ENCODE measurements at places on chromosomes 5 and 9.

DNA sequence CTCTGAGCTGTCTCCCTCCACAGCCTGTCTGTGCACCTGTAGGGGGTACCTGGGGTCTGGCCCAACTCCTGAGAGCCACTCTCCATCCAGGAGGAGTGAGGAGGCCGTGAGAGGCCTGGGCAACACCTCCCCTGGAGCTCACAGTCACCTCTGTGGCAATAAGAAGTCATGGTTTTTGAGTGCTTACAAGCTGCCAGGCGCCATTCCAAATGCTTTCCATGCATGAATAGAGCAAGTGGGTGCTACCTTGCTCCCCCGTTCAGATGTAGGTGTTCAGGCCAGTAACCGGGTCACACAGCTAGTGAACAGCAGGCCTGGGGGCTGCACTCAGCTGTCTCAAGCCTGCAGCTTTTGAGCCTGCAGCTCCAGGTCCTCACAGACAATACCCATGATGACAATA, 30.6 kb downstream of the CORO2A start:
- DNase-seq: no peak

DNA sequence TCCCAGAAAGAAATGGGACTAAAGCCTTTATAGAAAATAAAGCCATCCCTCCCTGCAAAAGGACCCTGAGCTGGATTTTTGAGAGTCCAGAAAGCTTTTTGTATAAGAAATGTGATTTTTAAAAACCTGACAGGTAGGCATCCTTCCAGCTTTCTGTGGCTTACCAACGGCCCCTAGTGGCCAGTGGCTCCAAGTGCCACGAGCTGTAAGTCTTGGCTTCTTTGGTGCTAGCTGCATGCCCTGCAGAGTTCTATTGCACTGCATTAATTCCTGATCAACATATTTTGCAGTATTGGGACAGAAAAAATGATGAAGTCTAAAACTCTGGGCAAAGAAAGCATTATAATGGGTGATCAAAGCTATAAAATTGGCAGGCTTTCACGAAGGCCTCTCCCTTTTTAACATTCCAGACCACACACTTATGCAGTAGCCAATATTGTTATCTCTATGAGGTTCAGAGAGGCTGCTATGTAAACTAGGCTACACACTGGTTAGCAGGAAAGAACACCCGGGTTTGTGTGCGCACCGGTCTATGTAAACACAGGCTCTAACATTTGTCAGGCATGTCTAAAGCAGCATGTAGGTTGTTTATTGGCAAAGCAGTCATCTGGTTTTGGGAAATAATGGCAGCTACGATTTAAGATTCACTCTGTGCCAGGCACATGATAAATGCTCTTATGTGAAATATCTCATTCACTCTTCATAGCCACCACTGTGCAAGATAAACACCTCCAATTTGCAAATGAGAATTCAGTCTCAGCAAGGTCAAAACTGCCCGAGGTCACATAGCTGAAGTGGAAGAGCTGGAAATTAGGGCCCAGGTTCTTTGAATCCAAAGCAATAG, 55.2 kb downstream of the NMUR2 start:
- DNase-seq: peak; percentile 50

DNA sequence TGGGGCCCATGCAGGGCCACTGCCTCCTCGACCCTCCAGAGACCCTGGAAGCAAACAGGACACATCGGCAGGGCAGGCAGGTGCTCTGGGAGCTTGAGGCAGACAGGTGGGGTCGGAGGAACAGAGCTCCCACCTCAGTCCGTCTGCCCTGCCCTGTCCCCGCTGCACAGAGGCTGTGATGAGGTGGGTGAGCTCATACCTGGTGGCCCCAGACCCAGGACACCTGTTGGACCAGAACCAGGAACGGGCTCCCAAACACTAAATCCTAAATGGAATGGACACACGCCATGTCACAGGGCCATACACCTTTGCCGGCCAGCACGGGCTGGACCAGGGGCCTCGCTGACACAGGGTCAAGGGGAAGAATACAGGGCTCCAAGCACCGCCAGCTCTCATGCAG, 5.5 kb downstream of the SOHLH1 start:
- no peak for DNase-seq

- no peak for DNase-seq
These were observed 102.8 kb downstream of the CMYA5 start for GRCh38 chr5:79792463-79792862.

- DNase-seq: no peak
These were observed 44.1 kb upstream of the ITGA2 start for GRCh38 chr5:52945040-52945439.

DNA sequence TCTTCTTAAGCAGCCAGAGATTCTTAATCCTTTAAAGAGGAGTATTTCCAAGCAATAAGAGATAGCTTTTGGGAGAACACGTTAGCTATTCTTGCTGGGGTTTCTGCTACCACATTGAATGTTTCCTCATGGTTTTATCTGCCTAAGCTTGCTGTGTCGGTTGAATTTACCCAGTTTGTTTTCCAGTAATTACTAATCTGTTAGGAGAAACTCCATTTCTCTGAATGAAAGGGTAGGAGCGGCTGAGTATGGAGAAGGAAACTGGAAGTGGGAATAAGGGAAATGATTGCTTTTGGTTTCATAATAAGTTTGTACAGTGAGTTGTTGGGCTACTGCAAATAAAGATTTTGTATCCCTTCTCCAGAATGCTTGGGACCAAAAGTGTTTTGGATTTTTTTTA, 1.2 kb downstream of the JAK2 start:
- peak; percentile 31 for DNase-seq

DNA sequence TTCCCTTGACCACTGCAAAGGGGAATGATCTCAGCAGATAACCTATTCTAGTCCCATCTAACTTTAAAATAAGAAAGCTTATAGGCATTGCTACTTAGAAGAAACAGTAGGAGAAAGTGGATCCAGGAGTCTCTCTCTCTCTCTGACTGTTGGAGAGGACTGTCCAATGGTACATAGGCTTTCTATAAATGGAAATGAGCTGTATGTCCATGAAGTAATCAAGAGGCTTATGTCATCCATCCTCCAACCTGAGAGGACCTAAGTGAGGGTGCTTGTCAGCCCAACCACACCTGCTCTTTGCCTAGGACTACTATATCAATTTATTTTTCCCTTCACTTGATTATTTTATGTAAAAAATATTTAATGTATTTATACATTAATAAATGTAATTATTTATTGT, 172.3 kb downstream of the PAPPA start:
- DNase-seq: no peak

DNA sequence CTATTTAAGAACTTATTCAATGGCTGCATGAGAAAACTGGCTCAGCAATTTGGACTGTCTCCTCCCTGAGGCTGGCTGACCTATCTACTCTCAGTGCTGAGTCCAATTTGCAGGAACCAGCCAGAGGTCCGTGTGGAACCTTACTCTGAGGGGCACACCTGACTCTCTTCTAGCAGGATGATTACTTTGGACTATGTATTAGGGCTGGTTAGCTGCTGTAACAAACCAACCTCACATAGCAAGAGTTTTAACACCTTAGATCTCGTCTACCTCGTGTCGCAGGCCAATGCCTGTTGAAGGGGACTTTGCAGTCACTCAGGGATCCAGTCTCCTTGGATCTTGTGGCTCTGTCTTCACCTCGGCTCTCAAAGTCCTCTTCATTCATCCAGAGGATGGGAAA, 3.4 kb upstream of the FAM193B start:
- no peak for DNase-seq

GRCh38 chr5:172868924-172869591, 35.0 kb downstream of the ERGIC1 start:
- peak; percentile 92 for DNase-seq

DNA sequence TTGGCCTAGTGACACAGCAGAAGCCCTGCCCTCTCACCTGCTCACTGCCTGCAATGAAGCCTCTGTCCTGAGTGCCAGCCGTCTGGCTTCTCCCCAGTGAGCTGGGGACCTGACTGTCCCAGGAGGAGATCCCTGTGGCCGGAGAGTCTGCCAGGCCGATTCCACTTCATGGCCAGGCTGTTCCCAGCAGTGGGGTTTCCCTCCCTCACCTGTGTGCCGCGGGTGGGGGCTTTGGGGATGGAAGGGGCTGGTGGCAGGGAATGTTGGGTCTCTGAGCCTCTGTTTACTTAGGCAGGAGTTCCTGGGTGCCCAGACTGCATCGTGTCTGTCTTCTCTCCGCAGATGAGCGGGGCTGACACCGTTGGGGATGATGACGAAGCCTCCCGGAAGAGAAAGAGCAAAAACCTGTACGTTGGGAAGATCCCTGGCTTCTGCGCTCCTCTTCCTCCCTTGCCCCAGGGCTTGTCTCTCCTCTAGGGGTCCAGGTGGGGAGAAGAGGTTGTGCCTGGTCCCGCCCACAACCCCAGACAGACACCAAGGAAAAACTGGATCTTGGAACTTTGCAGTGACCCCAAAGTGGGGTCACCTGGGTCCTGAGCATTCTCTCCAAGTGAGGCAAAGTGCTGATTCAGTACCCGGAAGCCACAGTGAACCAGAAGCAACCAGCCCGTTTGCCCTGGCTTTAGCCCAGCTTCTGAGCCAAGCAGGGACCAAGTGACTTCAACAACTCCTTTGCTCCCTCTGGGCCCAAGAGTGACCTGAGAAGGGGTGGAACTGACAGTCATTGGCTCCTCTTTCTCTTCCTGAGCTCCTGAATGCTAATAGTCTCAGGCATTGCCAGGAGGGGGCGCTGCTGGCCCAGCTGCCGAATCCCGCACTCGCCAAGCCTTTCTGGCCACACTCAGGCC, 127.7 kb downstream of the RGS3 start:
- peak; percentile 83 for DNase-seq

DNA sequence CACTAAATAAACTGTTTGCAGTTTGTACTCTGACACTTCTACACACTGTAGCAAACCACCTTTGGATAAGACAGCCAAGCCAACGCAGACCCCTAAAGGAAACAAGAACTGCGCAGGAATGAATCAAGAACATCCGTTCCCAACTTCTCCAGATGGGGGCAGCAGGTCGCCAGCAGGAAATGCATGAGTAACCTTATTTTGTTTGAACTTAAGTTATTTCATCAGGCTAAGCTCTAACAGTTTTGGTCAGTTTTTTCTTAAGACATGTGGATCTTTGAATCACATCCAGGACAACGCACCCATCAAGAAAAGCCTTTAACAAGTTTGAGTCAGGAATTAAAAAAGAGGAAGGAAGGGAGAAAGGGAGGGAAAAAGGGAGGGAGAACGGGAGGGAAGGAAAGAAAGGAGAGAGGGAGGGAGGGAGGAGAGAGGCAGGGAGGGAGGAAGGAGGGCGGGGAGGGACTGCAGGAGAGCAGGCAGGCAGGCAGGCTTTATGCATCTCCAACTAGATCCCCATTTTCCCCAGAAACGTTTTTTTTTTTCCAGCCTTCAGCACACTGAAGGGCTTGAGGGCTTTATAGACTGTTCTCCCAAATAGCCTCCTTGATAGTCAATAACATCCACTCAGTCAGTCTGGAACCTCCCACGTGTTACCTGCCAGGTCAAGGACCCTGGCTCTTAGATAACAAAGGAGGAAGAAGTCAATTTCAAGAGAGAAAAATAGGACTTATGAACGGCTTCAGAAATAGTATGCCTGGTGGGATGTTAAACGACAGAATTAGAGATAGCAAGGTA, 22.2 kb downstream of the BHMT start:
- peak; percentile 90 for DNase-seq

DNA sequence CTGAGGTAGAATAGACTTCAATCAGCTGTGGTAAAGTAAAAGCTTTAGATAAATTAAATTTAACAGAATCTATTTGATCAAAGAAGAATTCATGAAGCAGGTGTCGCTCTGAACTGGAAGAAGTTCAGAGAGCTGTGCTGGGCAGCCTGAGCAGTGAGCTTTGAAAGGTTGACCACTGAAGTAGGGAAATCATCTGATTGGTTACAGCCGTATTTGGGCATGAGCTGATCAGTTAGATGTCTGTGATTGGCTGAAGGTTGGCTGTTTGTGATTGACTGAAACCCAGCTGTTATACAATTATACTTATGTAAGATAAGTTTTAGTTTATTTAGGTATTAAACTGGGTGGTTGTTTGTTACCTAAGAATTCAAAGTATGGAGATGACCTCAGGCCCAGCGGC, 1174.6 kb downstream of the CDH9 start:
- no peak for DNase-seq

DNA sequence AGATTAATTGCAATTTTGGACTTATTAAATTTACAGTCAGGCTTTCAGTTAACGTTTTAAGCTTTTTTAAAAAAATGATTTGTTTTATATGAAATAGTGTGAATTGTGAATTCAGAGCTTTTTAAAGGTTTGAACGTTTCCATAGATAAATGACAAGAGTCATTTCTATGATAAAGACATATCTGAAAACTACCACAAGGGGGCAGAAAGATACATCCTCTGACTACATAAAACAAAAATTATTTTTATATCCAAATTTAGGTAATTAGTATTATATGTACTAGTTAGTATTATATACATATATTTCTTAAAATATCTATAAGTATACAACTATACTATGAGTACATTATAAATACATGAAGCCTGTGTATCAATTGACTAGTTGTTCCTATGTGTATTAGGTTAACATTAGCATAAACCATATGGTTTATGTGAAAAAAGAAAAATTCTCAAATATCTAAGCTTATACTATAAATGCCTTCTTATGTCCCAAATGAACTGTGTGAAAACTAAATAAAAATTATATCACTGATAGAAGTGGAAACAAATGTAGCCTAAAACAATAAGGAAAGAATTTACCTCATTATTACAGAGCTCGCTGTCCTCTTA, 155.2 kb downstream of the MEF2C start:
- peak; percentile 57 for DNase-seq

GRCh38 chr5:122362361-122362760, 50.3 kb downstream of the SNCAIP start:
- DNase-seq: peak; percentile 26

DNA sequence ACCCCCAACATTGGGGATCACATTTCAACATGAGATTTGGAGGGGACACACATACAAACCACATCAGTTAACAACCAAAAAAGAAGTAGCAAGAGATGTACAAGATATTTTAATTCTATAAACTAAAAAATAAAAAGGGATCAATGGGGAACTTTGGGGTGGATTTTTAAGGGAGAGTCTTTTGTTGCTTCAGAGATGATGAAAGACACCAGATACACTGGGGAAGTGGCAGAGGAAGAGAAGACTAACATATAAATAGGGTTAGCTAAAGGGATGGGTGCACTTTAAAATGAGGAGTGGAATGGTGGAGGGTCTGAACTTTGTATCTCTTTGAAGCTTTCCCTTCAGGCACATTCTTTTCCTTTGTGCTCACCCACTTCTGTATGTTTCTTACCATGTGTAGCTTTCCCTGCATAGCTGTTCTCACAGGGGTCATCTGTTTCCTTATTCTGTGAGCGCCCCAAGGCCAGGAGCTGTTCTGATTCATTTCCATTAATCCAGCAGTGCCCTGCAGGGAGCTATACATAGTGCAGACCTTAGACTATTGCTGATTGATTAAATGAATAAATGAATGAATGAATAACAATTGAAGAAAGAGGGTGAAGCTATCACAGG, 531.6 kb upstream of the KLF4 start:
- DNase-seq: no peak

DNA sequence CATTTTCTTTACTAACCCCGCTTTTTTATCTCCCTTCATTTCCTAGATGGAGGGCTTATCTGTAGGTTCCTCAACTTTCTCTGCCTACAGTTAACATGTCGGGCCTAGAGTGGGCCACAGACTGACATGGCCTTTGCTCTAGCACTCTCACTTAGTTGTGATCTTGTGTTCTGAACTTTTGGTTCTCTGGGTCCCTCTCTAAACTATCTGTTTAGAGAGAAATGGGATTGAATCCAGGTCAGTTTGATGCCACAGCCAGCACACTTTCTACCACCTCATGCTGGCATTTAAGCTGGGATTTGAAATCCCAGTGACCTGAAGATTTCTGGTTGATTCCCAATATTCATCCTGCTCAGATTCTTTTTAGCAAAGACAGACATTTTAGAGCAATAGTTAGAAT, 388.5 kb upstream of the PAPPA start:
- DNase-seq: no peak

All from choroid plexus epithelial cell (primary cell).